ENCODE measurements at places on chromosomes 5 and 9.

GRCh38 chr5:97547999-97548738, 365.1 kb upstream of the RIOK2 start:
- DNase-seq = no peak

DNA sequence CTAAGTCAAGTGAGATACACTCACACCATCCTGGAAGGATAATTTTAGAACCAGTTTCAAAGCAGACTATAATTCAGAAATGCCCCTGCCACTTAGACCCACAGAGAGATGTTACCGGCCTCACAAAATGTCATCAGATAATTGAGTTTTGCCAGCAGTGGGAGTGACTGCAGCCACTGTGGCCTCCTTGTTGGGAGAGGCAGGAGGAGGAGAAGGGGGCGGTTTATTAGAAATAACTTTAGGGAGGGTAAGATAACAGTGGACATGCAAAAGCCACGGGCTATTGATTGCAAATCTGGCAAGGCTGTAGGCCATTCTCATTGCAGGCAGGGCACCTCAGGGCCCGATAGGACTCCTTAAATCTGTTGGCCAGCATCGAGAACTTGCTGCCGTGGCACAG, 13.4 kb downstream of the GRXCR2 start:
- DNase-seq = no peak

GRCh38 chr9:74784506-74784905, 103.2 kb downstream of the TRPM6 start:
- no peak for DNase-seq

DNA sequence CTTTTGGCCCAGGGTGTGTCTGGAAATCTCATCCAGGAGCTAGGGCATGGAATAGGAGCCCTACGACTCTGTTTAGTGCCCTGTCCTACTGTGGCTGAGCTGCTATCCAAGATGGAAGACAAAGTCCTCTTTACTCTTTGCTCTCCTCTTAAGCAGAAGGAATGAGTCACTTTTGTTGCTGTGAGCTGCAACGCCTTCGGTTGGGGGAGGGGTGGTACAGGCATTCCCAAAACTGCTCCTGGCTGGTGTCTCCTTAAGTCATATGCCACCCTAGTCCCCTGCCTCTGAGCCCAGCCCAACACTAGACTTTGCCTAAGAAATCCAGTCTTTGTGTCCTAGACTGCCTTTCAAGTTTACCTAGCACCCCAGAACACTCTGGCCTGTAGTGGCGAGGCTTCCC, 99.9 kb downstream of the PRR16 start:
- no peak for DNase-seq

- no peak for DNase-seq
Measured at GRCh38 chr5:133467826-133468463, 144.4 kb downstream of the FSTL4 start.

DNA sequence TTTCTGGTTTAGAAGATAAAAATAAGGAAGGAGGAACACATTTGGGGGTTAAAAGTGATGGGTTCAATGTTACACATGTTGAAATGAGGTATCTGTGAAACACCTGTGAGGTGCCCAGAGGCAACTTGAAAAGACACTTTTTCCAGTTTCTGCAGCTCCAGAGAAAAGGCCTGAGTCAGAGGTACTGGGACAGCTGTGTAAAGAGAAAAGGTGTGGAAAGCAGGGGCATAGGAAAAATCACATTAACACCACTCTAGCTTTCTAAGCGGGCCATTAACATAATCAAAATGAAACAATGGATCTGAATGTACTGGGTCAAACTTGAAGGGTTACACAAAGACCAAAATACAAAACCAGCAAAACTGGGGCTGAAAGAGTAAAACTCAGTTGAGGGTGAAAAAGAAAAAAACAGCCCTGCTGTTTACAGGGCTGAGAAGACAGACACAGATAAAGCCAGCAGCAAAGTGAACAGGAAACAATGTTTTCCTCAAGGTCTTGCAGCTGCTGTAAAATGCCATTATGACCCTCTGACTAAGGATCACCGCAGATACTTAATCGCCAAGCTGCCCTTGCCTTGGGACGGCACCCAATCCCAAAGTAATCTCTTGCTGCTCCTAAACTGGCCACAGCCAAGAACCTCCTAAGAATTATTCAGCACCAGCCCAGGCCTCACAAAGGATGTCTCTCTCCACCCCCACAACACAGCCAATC, 104.7 kb downstream of the DROSHA start:
- DNase-seq = no peak

- no peak for DNase-seq
Measured at GRCh38 chr9:109912726-109913460, 132.9 kb downstream of the PALM2AKAP2 start.

DNA sequence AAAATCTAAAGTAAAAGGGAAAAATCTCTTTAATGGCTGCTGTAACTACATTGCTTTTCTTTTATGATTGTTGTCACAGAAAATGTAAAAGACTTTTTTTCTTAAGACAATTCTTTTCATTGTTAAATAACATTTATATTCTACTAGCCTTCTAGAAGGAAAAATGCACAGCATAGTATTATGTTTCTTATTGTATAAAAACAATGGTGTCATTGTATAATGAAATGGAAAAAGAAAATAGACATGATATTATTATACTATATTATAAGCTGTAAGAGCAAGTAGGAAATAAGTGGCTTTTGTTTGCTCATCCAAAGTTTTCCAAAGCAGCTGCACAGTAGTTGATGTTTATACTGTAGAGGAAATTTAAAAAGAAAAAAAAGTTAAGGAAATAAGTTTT, 1021.7 kb downstream of the EFNA5 start:
- no peak for DNase-seq

GRCh38 chr5:73451224-73452130, 2.9 kb upstream of the FOXD1 start:
- DNase-seq = peak; percentile 81

DNA sequence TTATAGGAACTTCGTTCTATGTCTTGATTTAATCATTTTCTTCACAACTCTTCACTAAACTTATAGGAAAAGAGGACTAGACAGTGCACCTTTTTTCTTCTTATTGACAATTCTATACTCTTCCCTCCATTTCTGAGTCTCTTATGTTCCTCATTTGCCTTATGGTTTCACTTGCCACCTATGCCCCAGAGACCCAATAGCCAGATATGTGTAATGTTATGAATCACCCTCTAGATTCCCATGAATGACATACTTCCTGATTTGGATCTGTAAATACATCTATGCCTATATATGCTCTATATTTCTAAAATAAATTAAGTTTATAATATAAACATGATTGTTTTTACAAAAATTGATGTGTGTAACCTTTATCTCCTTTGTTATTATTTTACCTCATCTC, 514.1 kb upstream of the MEF2C start:
- no peak for DNase-seq

DNA sequence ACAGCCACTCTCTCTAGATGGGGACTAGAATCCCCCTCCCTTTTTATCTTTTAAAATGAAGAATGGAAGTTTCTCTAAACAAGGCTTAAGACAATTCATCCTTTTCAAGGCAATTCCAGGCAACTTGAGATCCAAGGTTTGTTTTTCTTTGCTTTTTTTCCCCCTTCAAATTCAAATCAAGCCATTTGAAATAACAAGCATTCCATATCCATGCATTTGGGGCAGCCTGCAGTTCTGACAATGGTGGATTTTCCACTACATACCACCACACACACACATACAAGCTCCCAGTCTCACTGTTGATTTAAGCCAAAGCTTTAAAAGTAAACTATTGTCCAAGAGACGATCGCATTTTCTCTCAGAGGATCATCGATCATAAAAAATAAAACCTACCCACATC, 424 bp downstream of the INSYN2B start:
- DNase-seq = no peak

DNA sequence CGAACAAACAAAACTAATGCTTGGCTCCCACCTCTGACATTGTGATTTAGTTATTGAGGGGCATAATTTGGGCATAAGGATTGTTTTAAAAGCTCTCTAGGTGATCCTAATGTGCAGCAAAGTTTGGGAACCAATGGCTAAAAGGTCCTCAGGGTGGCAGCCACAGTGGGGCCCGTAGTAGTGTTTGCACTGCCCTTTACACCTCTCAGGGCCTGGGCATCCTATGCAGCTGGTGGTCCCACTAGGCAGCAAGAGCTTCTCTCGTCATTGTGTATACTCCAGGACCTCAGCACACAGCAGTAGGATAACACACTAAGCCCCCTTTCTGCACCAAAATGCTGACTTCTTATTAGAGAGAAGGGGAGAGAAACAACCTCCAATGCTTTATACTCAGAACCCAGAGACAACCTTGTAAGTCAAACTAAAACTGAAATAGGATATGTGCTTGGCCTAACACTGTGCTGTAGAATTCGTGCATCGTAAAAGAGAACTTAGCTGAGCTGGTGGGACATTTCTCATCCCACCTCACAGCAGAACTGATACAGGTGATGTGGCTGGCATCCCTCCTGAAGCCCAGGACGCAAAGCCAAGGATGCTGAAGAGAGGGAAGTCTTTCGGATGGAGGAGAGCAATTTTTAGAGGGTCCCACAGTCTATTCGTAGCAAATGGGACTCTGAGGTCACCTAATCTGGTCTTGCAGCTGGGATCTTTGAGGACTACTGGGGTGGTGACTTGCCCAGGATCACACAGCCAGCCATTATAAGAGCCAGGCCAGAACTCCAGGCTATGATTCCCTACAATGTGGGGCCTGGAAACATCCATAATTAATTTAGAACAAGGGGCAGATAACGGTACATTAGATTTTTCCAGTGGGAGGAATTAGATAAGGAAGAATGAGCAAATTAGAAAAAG, 1.2 kb downstream of the GLRX start:
- DNase-seq = peak; percentile 42

GRCh38 chr9:72274916-72275315, 90.1 kb downstream of the ZFAND5 start:
- no peak for DNase-seq
